ENCODE measurements at places on chromosomes 13 and 19. TPM values are rescaled to one million over a fixed set of nuclear protein-coding genes. Genes with fewer than 3 reads are reported as not detected.

ARMC6 gene
- total RNA-seq: 24.8 TPM

CYP2A7 gene
- not detected for total RNA-seq

PINLYP gene
- not detected for total RNA-seq

PRTN3 gene
- total RNA-seq: not detected

SOX1 gene
- total RNA-seq: not detected
